HEK293T (cell line): ENCODE measurements at places on chromosomes 1 and 21.

DNA sequence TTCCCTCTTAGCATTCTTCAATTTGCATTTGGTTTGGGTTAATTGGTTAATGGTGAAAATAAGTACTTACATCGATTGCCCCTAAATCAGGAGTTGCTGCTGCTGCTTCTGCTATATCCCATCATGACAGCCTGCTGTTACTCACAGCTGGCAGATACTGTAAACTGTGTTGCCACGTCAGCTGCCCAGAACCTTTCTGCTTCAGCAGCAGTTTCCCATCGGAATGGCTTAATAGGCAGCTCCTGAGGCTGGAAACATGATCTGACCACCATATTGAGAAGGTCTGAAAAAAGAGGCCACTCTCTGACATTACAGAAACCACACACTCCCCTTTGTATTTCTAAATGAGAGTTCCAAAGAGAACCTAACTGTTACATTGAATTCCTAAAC lies 14.3 kb upstream of the SEC16B start:
- DNase-seq: peak; percentile 63

GRCh38 chr1:197441999-197442414 lies 174.0 kb downstream of the CRB1 start:
- DNase-seq: no peak

GRCh38 chr1:39016604-39017171 lies 9.5 kb upstream of the NDUFS5 start:
- DNase-seq: no peak

- DNase-seq: no peak
Measured at GRCh38 chr1:71461416-71461815, 380.6 kb upstream of the ZRANB2 start.
